ENCODE measurements at places on chromosomes 6 and 20.

- DNase-seq, result peak; percentile 94
Measured at GRCh38 chr20:33373735-33374605, 27.3 kb downstream of the CDK5RAP1 start.

- peak; percentile 26 for DNase-seq
Measured at GRCh38 chr20:1841554-1842140, 53.6 kb upstream of the SIRPA start.

GRCh38 chr20:20743511-20744169 is 31.2 kb upstream of the RALGAPA2 start:
- no peak for DNase-seq

DNA sequence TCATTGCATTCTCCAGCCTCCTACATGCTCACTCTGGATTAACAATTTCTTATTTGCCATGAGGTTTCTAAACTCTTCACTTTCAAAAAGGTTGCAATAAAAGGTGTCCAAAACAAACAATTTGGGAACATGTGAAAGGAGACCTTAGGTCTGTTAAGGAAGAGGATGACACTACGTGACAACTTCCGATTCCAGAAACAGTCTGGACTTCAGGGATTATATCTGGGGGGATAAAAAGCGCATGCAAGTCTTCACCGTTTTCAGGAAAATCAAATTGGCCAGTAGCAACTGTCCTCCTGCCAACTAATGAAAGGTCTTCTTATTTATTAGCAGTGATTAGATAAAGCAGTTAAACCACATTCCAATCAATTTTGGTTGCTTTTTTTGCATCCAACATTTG is 1.8 kb downstream of the ZDHHC14 start:
- DNase-seq, result no peak

GRCh38 chr6:41298785-41299502 is 12.5 kb upstream of the TREM1 start:
- no peak for DNase-seq

All from IMR-90 (cell line).